Activated CD4-positive, alpha-beta memory T cell treated with anti-CD3 and anti-CD28 coated beads, Interleukin-2, amount 10 ng/mL, durations not matched to agents 7 days and 5 days (primary cell): ENCODE measurements at places on chromosomes 12 and 14.
A peak's percentile ranks its signal among the peaks of the same experiment; 100 is the strongest.

- no peak for DNase-seq
These were observed 144.1 kb upstream of the PTPRQ start for GRCh38 chr12:80299976-80300375.

DNA sequence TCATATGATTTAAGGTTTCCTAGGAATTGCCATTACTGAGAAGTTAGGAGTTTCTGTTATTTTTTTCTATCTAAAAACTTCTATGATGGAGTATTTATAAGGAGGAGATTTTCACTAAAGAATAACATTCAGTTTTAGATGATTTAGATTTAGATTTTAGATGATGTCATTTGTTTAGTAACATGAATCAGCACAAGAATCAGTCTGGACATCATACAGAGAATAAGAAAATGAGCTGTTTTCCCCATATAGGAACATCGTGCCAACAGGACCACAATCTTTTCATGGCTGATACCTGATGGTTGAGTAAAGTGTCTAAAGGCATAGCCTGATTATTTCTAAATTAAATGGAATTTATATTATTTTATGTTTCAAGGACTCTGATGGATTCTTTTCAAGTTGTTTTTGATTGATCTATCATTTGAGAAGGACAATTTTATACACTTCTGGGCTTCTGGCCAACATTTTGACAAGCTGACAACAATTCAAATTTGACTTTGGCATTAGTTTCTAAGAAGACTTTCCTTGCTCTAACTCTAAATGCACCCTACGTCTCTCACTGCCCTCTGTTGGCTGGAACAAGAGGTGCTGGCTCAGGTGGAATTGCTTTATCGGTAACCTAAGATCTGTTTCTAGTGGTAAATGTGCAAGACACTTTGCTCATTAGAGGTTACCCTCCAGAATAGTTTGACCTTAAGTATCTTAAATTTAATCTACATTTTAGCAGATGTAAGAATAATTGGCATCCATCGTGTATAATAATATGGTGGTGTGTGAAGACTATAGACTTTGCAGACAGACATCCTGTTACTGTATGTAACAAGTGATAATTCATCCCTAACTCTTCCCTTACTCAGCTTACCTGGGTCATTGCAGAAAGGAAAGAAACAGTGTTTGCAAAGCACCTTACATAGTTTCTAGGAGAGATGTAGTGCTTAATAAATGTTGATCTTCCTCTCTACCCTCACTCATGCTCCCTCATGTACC is 42.8 kb upstream of the CPSF6 start:
- no peak for DNase-seq

- no peak for DNase-seq
These were observed 134.6 kb downstream of the TMEM121 start for GRCh38 chr14:105660816-105661531.

DNA sequence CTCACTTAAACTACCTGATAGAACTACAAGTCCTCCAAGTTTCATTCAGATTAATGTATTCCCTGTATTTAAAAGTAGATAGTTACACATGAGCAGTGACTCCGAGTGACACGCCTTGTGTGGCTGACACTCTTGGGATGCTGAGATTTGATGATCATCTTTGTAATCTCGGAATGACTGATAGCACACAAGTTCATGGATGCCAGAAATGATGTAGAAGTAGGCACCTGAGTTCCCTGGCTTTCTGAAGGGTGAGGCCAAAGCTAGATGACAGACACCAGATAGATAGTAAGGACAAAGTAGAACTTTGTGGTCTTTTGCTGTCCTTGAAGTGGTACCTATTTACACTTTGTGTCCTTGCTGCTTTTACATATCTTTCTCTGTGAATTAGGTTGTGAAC is 491.2 kb downstream of the PCNX1 start:
- no peak for DNase-seq

- DNase-seq: no peak
These were observed 5.9 kb upstream of the SIVA1 start for GRCh38 chr14:104746934-104747481.

GRCh38 chr12:54945082-54945481 is 39.5 kb downstream of the TESPA1 start:
- DNase-seq: no peak

DNA sequence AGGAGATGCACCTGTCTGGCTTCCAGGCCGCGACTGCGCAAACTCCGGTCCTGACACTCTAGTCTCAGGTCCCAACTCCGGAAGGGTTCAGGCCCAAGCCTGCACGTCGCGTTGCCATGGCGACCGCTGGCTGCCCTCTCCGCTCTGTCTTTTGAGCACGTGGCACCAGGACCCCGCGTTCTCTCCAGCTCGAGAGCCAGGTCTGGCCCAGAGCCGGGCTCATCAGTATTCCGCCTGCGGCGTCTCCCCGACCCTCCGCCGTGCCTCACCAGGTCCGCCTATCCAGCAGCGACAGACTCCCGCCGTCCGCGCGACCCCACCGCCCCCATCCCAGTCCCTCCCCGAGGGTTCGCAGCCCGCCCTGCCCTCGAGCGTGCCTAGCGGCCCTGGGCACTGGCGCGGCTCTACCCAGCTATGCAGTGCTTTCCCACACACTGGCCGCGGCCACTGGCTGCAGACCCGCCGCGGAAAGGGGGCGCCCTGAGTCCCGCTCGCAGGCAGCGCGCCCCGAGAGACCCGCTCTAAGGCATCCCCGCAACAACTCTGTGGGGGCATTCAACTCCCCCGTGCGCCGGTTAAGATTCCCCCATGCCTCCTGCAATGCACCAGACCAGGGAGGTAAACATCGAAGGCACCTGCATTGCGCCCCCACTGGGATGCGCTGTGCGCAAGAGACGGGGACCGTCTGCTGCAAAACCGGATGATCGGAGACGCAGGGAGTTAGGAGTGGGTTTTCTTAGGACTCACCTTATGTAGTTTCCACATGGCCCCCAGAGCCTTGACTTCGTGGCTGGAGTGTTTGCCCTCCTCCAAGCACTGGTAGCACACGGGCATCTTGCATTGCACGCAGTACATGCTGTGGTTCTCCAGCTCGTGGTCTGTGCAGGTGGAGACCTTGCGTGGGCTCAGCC is 1.3 kb downstream of the TRIM9 start:
- peak; percentile 52 for DNase-seq

DNA sequence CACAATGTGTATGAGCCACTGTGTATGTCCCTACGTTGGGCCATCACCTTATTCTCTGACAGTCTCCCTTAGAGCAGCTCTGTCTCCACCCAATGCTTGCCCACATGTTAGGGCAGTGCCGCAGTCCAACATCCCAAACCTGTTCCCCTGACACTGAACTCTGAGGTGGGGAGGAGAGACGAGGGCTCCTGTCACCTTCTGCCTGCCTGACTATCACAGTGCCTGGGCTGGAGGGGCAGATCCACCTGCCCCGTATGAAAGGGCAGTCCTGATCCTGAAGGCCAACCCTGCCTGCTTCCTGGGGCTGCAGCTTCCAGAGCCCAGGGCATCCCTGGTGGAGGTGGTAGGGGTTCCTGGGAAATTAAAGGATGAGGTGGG is 2.2 kb downstream of the TGM1 start:
- DNase-seq: no peak

- no peak for DNase-seq
These were observed 10.0 kb downstream of the EML1 start for GRCh38 chr14:99803106-99803775.

GRCh38 chr12:121391619-121392324 is 8.1 kb upstream of the RNF34 start:
- DNase-seq: peak; percentile 58

DNA sequence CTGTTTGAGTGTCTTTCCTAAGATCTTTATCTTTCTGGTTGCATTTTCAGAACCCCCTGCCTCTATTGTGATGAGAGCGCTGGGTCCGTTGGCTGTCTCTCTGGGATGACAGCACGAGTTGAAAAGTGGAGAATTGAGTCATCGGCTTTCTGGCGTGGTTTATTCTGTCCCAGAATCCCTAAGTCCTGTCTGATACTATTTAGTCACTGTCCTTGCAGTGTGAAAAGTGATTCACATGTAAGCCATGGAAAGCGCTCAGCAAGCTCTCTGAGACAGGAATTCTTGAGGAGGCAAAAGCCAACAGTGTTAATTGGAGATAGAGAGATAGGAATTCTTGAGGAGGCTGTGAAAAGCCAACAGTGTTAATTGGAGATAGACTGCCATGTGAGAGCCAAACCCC is 121.7 kb downstream of the CHST11 start:
- peak; percentile 37 for DNase-seq

GRCh38 chr12:48340943-48341342 is 9.8 kb downstream of the ZNF641 start:
- no peak for DNase-seq

GRCh38 chr14:77000340-77001270 is 27.9 kb downstream of the IRF2BPL start:
- no peak for DNase-seq

- DNase-seq: no peak
These were observed 60.4 kb downstream of the PPP1R36 start for GRCh38 chr14:64610049-64610746.
